ENCODE measurements at places on chromosomes 6 and 20. TPM values are rescaled to one million over a fixed set of nuclear protein-coding genes. Genes with fewer than 3 reads are reported as not detected.

ABHD16B gene
- not detected for total RNA-seq

ADTRP gene
- not detected for total RNA-seq

LCA5 gene
- 4.6 TPM for total RNA-seq

BACH2 gene
- 17.8 TPM for total RNA-seq

HMGCLL1 gene
- not detected for total RNA-seq

NHSL1 gene
- total RNA-seq: 9.7 TPM

PGBD1 gene
- total RNA-seq: 8.3 TPM

TOP1 gene
- 35.4 TPM for total RNA-seq

SCGN gene
- 1.4 TPM for total RNA-seq

EPPIN gene
- total RNA-seq: not detected

SIGLEC1 gene
- 45.5 TPM for total RNA-seq

PROKR2 gene
- not detected for total RNA-seq

PGC gene
- 53.1 TPM for total RNA-seq

SIRPA gene
- total RNA-seq: 62.9 TPM

GPX5 gene
- not detected for total RNA-seq

STK35 gene
- total RNA-seq: 25.4 TPM

DEFB124 gene
- not detected for total RNA-seq

KDM1B gene
- total RNA-seq: 10.3 TPM

ULBP2 gene
- not detected for total RNA-seq

COL10A1 gene
- total RNA-seq: not detected

TBX18 gene
- 53.5 TPM for total RNA-seq

RUNX2 gene
- total RNA-seq: 3.2 TPM

SPATA25 gene
- 16.7 TPM for total RNA-seq

ARG1 gene
- 1.1 TPM for total RNA-seq
